ENCODE measurements at places on chromosomes 3 and 15. TPM values are rescaled to one million over a fixed set of nuclear protein-coding genes. Genes with fewer than 3 reads are reported as not detected.

LYZL4 gene
- not detected for total RNA-seq

SKOR1 gene
- total RNA-seq, result 0.42 TPM

ADAMTS7 gene
- total RNA-seq, result 0.19 TPM

- no peak for DNase-seq
Measured at GRCh38 chr3:81531846-81532245, 229.6 kb downstream of the GBE1 start.

DNA sequence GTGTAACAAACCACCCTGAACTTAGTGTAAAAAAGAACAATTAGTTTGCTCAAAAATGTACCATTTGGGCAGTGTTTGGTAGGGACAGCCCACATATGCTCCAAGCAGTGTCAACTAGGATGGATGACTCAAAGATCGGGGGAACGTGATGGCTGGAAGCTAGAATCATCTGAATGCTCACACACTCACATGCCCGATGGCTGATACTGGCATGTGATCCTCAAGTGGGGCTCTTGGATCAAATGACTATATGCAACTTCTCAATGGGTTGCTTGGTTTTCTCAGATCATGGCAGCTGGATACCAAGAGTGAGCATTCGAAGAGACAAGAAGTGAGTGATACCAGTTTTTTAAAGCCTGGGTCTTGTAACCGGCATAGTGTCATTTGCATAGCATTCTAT lies 335.9 kb upstream of the KCNMB2 start:
- DNase-seq, result no peak

- DNase-seq, result no peak
Measured at GRCh38 chr3:12643010-12643380, 20.9 kb downstream of the RAF1 start.

- no peak for DNase-seq
Measured at GRCh38 chr3:48412375-48413001, 17.4 kb downstream of the PLXNB1 start.

DNA sequence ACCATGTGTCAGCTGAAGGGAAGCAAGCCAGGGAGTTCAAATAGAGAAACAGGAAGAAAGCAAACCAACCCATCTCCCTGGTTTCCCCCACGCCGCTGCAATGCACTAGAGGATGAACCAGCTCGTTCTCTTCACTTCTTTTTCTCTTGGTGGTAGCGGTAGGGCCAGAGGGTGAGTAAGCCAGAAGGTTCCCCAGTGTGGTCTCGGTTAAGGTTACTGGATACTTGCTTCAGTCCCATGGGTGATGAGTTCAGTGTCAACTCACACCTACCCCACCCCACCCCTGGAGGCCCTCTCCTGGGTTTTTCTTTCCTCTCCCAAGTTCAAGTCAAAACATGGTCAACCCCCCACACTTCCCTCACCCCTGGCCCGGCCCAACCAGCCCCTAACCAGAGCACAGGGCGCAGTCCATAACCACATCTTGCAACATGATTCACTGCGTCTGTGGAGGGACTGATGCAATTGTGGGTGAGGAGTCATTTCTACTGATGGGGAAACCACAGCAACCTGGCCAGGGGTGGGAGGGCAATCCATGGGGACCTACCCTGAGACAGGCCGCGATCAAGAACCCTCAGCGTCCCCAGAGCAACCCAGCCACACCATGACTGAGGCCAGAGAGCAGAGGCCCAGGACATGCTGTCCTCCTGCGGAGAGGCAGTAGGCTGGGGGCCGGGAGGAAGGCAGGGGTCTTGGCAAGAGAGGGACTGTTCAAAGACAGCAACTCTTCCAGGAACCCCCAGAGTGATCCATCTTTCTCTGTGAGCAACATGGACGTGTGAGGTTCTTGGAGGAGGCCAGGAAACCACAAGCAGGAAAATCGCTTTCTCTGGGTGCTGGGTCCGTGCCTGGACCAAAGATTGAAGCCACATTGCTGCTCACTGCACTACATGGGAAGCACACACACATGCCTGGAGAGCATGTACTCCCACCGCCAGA lies 276.6 kb downstream of the UACA start:
- peak; percentile 96 for DNase-seq

GRCh38 chr15:24916305-24917009 lies 38.3 kb upstream of the SNRPN start:
- DNase-seq, result no peak
